ENCODE measurements at places on chromosomes 1 and 21.

DNA sequence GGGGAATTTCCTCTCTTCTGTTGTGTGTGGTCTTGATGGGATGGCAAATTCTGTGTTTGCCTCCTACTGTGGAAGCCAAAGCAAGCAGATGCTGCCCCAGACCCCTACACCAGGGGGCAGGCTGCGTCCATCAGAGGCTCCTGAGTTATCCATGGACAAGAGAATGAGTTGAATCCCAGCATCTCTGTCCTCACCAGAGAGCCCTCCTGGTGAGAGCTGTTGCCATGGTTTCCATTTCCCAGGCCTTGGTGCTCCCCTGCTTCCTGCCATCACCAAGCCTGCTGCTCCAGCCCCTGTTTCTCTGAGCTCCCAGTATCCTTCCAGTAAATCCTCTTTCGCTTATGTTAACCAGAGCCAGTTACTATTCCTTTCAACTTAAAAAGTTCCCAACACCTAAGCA, 20.4 kb upstream of the GNG12 start:
- peak; percentile 26 for DNase-seq

- DNase-seq = no peak
Measured at GRCh38 chr1:190747704-190748103, 270.0 kb upstream of the BRINP3 start.

GRCh38 chr1:184012187-184012586, 25.3 kb downstream of the COLGALT2 start:
- no peak for DNase-seq

DNA sequence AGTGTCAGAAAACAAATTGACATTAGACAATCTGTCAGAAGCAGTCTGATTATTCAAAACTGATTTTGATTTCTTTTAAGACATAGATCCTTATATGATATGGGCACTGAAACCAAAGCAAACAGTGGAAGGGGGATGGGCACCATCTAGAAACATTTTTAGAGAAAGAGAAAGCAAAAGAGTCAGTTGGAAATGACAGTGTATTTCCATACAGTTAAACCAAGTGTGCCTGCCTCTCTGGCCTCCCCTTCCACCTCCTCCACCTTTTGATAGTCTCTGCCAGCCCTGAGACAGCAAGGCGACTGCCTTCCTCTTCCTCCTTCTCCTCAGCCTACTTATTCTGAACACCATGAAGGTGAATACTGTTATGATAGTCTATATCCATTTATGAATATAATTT, 949.7 kb downstream of the AMY1C start:
- DNase-seq = no peak

DNA sequence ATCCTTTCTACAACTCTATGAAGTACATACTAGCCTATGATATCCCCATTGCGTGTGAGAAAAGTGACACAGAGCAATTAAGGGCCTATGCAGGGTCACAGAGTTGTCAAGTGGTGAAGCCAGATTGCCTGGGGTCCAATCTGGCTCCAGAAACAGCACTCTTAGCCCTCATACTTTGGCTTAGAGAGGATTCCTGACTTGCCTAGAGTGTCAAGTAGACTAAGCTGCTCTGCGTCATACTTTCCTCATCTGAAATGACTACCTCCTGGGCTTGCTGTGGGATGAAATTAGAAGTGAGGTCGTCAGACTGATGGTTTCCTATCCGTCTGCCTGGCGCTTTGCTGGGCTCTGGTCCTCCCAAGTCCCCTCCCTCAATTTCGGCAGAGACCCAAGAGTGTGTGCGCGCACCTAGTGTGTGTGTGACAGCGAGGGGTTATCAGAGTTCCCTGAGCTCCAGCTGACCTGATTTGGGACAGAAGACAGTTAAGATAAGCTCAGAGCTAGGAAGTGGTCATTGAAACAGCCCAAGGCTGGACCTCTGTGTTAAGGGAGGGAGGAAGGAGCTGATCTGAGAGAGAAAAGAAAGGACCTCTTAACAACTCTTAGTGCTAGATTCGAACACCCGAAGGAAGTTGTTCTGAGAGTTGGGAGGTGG, 5.4 kb upstream of the NUAK2 start:
- no peak for DNase-seq

DNA sequence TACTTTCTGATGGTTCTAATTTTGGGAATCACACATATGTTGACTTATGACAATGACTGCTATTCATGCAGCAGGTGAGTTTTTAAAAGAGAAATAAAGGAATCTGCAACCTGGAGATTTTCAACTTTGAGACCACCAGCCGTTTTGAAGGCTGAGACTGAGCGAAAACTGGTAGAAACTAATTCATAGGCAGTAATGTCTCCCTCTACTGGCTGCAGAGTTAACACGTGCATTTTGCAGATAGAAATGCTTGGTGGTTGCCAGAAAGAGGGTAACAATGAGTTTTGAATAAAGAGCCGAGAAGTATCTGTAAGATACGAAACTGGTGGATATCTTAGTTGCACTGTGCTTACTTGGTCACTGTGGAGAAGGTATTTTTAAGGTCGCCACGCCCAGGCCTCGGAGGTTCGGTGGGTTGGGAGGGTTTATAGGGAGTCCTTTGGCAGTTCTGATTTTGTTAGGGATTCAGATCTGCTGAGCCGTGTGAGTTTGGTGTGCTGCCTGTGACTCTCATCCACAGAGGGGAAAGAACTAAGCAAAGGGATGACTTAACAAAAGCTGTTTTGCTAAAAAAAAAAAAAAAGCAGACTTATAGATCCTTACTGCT, 83.0 kb downstream of the RYR2 start:
- DNase-seq = no peak

- DNase-seq = no peak
Measured at GRCh38 chr1:237756304-237756967, 134.3 kb downstream of the ZP4 start.

DNA sequence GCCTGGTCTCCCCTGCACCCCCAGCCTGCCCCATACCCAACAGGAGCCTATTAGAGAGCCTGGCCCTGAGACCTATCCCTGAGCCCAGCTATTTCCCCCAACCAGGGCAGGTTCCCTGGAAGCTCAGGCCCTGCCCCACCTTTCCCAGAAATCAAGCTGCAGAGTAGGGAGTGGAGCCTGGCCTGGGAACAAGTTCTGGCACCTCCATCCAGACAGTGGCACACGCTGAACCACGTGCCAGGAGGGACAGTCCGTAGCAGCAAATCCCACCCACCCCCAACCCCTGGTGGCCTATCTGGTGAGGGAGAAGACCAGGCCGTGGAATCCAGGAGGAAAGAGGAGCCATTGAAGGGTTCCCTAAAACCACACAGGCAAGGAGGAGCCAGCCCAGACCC, 22.6 kb downstream of the TNNT2 start:
- DNase-seq = no peak

DNA sequence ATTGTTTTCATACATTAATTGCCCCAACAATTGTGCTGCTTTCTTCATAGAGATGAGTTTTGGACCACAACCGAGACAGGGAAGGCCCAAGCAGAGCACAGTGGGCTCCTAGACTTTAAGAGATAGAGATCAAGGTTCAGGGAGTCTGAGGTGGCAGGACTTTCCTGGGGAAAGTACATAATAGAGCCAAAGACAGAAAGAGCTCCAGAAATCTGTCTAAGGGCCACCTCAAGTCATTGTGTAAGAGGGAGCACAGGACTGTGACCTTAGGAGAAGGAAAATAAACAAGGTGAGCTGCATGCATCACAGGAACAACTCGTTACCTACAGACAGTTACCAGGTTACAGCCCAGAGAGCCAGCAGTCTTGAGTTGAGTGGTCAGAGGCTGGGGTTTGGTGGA, 41.3 kb upstream of the CR2 start:
- DNase-seq = no peak

- peak; percentile 2 for DNase-seq
Measured at GRCh38 chr1:71019233-71019969, 28.2 kb downstream of the PTGER3 start.

DNA sequence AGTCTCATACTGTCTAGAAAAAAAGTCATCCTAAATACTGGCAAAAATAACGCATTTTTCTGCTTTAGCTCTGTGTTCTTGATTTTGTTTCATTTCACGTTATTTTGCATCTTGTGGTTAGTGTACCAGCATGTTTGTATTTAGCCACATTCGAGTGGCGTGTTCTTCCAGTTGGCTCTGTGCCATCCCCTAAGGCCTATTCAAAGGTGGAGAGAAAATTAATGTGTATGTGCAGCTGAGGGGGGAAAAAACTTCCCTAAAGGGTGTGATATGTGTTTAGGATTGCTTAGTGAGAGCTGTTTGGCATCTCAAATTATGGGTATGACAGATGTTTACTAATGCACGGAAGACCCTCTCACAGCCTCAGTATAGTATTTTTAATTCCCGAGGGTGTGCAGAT, 12.1 kb downstream of the DNAJC16 start:
- DNase-seq = no peak

GRCh38 chr1:168125051-168125450, 11.7 kb downstream of the GPR161 start:
- no peak for DNase-seq

DNA sequence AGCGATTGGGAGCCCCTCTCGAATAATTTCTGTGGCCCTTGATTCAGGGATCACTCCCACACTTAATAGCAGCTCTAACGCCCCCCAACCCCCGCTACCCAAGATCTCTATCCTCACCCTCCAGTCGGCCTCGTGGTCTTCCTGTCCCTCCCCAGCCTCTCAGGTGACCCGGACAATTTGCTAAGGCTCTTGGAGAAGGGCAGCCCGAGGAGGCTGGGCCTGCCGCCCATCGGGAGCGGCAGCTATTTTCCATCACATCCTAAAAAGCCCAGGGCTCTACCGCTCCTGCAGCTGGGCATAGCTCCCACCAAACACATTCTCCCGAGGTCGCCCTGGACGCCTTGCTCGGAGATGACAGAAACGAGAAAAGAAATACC, 12.0 kb upstream of the PHLDA3 start:
- no peak for DNase-seq

DNA sequence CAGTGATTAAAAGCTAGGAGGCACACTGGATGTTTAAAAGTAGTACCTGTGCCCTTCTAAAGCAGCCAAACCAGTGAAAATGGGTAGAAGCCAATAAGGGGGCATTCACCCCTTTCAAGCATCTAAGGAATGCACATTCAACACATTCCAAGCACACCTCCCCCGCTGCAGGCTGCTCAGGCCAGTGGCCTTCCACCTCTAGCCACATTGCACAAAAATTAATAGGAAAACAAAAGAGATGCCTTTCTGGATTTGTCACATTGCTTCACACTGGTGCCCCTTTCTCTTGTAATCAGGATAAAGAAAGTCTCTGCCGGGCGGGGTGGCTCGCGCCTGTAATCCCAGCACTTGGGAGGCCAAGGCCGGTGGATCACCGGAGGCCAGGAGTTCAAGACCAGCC, 834.0 kb downstream of the USP25 start:
- DNase-seq = no peak

DNA sequence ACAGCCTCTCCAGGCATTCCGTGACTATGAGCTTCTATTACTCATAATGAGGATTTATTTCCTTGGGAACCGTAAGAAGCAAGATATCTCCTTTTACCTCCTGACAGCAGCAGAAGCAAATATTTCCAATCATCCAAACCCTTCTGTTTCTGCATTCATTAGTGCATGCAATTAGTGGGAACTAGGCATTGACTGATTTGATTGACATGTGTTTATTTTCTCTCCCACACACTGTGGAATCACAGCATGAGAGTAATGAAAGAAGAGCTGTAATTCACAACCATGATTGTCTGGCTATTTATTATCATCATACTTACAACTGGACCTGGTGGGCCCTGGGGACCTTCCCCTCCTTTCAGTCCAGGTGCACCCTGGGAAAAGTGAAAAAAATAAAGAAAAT, 146.8 kb downstream of the COL11A1 start:
- DNase-seq = no peak

- no peak for DNase-seq
Measured at GRCh38 chr1:175146529-175147213, 45.9 kb downstream of the KIAA0040 start.

DNA sequence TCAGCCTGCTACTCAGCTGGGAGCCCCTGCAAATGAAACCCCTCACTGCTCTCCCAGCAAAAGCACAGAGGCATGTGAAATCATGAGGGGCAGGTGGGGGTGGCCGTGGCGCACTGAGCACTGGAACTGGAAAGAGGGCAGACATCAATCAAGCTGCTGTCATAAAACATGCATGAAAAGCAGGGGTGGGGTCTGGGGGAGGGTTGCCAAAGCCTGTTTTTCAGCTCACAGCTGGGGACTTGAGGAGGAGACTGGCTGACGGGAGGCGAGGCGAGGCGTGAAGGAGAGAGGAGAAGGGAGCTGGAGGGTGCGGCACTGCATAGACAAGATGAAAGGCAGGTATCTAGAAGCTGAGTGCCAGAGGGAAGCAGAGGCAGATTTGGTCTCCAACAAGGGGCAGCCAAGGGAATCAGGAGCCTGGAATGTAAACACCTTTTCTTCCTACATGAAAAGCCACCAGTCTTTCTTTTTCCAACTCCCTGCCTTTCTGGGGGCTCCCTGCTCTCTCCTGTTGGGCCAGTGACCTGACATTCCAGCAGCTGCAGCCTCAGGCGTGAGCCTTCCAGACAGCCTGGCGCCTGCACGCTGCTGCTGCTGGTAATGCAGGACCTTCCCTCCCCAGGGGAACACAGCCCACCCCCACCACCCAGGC, 87.0 kb downstream of the NMNAT2 start:
- DNase-seq = peak; percentile 4

DNA sequence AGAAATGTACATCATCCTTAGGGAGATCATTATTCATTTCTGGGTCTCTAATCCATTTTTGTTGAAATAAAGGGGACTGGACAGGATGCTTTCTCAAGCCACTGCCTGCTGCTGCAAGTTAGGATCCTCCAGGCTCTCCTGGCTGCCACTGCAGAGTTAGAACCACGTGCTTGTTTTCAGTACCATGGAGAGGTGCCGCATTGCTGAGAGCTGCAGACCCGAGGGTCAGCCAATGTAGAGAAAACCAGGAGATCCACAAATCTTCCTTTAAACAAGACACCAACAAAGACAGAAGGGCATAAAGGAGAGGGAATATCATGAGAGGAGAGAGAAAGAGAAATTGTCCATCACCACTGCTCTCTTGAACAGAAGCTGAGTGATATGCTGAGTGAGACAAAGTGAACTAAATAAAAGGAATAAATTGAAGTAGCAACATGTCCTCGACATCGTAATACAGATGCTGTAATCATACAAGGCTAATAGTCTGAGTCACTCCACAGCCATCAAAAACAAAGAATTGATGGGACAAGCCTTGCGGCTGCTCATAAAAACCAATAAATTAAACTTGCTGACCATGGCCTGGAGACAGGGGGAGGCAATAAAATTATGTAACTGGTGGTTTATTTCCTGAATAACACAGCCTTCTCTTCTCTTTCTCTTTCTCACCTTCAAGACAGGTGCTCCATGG, 255.7 kb downstream of the OMA1 start:
- DNase-seq = no peak
